Activated CD8-positive, alpha-beta memory T cell treated with anti-CD3 and anti-CD28 coated beads for 1 hour (primary cell): ENCODE measurements at places on chromosomes 7 and 10.

GRCh38 chr7:75870557-75871161, 8.2 kb upstream of the RHBDD2 start:
- no peak for DNase-seq

- no peak for DNase-seq
These were observed 83.8 kb downstream of the DLG5 start for GRCh38 chr10:77842652-77843212.

DNA sequence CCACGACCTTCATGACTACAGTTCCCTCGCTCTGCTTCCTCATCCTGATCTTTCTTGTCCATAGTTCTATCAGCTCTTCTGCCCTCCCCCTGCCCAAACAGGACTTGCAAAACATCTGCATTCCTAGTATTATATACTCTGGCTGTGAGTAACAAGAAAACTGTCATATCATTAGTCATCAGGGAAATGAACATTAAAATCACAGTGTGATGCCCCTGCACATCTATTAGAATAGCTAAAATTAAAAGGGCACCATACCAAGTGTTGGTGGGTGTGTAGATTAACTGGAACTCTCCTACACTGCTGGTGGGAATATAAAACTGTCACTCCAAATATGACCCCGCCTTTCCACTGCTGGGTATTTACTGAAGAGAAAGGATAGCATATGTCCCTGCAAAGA, 141.8 kb downstream of the C7orf25 start:
- no peak for DNase-seq

GRCh38 chr10:69655124-69655867, 25.2 kb downstream of the FAM241B start:
- DNase-seq, result no peak

GRCh38 chr7:102410123-102410522, 14.0 kb downstream of the PRKRIP1 start:
- no peak for DNase-seq

GRCh38 chr10:42951486-42952251, 125.2 kb upstream of the RET start:
- no peak for DNase-seq

GRCh38 chr10:59319854-59320253, 42.5 kb downstream of the FAM13C start:
- no peak for DNase-seq

DNA sequence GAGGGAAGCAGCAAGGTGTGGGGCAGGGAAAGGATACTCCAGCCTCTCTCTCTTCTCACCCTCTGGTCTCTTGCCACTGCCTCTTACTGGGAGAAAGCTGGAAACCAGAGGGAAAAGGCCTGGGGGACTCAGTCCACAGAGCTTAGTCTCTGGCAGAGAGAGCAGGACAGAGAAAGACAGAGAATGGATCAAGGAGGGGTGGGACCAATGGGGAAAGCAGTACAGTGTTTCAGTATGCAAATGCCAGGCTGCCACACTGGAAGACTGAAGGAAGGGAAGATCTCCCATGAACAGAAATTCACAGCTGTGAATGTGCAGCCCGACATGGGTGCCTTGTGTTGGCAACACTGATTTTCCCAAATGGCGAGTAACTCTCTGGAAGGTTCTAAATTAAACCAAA, 40.4 kb downstream of the CREB5 start:
- DNase-seq, result no peak

DNA sequence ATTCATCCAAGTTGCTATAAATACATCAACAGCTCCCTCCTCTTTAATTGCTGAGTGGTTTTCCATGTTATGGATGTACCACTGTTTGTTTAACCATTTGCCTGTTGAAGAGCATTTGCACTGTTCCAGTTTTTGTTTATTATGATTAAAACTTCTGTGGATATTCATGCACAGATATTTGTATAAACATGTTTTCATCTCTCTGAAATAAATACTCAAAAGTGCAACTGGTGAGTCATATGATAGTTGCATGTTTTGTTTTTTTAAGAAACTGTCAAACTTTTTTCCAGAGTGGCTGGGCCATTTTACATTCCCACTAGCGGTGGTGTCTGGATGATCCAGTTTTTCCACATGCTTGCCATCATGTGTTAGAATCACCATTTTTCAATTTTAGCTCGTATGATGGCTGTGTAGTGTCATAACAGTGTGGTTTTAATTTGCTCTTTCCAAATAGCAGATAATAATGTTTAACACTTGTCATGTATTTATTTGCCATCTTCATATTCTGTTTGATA, 33.6 kb downstream of the MEOX2 start:
- no peak for DNase-seq

GRCh38 chr10:3474266-3474665, 301.7 kb upstream of the PITRM1 start:
- DNase-seq, result no peak

- DNase-seq, result no peak
These were observed 57.2 kb downstream of the SUGCT start for GRCh38 chr7:40192036-40192435.

DNA sequence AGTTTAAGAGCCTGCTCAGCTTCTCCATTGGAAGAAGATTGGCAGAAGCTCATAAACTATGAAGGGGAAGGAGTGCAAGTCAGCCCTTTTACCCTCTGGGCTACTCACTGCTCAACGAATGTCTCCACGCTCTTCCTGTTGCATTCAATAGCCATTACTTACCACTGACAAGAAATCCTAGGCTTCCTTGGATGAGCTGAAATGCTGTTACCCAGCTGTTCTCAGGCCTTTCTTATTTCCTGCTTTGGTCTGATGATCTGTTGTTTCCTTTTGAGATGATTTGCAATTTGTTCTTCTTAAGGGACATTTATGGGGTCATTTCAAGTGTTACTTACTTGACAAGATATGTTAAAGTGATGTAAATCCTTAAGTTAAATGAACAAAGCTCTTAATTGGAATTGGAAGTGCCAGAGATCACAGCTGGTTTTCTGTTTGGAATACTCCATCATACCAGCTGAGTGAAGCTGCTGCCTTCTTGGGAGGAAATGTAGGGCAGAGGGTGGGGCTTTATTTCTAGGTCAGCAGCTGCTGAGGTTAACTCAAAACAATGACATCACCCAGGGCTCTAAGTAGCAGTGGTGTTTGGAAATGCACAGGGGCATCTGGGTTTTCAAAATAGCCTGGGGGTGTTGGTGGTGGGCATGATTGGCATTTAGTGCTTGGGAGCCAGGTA, 170.0 kb downstream of the PRKCQ start:
- DNase-seq, result peak; percentile 14

GRCh38 chr10:5911670-5912069, 21.6 kb downstream of the FBH1 start:
- no peak for DNase-seq

GRCh38 chr10:75880031-75880775, 448.8 kb downstream of the LRMDA start:
- DNase-seq, result no peak

DNA sequence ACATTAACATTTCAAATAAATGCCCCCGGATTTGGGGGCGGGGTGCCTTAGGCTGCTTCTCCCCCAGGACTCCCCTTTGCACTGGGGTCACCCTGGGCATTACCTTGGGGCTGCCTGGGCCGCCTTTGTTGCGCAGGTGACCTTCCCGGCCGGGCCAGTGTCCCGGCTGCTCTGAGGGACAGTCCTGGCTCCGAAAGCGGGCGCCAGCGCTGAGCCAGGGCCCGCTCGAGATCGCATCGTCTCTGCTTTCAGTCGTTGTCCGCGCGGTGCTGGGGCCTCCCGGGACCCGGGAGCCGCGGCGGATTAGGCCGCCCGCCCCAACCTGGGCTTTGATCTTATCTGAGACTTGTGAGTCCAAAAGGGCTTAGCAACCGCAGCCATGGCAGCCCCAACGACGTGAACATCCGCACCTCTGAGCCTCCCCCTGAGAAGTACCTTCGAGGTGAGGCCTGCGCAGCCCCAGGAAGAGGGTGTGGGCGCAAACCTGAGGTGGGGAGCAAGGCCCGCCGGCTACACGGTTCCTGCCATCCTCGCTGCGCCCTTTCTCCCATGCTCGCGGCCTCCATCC, 14.8 kb upstream of the WAPL start:
- DNase-seq, result peak; percentile 29

- no peak for DNase-seq
These were observed 8.4 kb downstream of the AQP1 start for GRCh38 chr7:30920021-30920583.

GRCh38 chr7:90458104-90458503, 11.3 kb upstream of the PTTG1IP2 start:
- no peak for DNase-seq

GRCh38 chr10:97001183-97001991, 169.3 kb downstream of the LCOR start:
- DNase-seq, result no peak

DNA sequence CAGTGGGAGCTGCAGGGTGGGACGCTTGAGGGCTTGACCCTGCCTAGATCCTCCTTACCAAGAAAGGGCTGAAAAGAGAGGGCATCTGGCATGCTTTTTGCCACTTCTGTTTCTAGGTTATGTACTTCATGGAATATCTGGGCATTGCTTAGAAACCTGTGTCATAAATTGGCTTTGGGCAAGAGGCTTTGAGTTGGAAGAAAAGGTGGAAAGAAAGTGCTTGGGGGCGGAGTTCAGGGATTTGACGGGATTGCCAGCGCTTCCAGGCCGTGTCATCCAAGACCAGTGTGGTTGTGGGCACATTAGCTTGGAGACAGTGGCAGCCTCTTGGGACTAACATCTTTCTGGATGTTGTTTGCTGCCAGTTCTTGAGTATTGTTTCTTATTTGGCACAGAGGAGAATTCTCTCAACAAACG, 825 bp downstream of the ZNF862 start:
- DNase-seq, result no peak

- DNase-seq, result no peak
These were observed 138.7 kb upstream of the DGKB start for GRCh38 chr7:15041226-15041625.

- no peak for DNase-seq
These were observed 30.7 kb upstream of the TTYH3 start for GRCh38 chr7:2601065-2601464.

- no peak for DNase-seq
These were observed 536.0 kb upstream of the GALNT17 start for GRCh38 chr7:70595755-70596597.

DNA sequence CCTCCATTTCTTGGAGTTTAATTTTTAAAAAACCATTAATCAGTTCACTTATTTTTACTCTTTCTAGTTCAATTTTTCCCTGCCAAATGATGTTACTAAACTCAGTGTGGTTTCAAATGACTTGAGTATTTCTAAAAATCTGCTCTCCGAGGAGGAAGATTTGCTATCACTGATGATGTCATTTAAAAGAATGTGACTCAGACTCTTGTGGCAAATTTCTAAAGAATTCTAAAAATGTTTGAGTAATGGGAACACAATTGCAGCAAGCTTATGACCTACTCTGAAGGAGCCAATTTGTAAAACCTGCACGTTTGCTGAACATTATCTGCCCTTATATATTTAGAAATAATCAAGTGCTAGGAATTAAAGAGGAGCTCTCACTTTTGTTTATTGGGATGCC, 88.6 kb downstream of the SPAG6 start:
- no peak for DNase-seq

DNA sequence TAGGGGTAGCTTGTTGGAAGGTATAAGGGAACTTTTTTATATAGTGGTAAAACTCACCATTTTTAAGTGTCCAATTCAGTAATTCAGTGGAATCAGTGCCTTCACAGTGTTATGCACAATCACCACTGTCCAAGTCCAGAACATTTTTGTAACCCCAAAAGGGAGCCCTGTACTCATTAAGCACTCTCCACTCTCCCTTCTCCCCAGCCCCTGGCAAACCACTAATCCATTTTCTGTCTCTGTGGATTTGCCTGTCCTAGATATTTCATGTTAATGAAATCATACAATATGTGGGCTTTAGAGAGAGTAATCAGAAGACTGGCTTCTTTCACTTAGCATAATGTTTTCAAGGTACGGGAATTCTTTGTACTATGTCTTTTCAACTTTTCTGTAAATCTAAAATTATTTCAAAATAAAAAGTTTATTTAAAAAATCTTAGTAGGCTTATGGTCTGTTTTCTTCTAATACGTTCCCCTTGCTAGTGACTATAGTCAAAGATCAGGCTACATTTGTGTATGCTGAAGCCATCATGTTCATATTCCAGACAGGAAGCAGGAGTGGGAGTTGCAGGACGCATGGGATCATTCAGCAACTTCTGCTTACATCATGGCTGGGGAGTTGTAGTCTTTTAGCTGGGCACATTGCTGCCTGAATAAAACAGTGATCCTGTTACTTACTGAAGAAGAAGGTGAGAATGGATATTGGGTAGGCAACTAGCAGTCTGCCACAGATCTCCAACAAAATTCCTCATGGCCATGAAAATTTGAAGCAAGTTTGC, 35.4 kb upstream of the TAX1BP1 start:
- no peak for DNase-seq

DNA sequence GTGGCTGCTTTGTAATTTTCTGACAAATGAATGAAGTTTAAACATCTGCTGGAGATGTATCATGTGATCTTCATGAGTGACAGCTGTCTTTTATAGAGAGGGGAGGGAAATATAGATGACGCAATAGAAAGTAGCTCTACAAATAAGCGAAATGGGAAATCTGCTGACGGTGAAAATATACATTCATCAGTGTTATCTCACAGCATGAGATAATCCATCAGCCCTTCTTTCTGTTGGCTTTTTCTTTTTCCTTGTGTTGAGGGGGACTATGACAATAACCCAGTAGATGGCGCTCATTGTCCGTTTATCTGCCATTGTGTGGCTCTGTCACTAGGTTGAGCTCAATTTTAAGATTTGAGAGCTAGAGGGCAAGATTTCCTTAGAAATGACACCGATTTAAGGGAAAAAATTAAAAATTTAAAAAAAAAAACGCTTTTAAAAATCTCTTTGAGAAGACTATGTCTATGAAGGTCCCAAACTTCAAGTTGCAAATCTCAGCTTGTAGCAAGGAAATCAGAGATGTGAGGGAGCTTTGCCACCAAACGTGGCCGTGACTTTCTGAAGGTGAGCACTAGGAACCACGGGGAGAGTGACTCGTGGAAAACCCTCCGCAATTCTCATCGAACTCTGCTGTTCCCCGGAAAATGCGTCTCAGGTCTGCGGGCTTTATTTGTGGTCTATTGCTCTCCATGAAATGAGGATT, 114.6 kb upstream of the SFMBT2 start:
- DNase-seq, result peak; percentile 27

DNA sequence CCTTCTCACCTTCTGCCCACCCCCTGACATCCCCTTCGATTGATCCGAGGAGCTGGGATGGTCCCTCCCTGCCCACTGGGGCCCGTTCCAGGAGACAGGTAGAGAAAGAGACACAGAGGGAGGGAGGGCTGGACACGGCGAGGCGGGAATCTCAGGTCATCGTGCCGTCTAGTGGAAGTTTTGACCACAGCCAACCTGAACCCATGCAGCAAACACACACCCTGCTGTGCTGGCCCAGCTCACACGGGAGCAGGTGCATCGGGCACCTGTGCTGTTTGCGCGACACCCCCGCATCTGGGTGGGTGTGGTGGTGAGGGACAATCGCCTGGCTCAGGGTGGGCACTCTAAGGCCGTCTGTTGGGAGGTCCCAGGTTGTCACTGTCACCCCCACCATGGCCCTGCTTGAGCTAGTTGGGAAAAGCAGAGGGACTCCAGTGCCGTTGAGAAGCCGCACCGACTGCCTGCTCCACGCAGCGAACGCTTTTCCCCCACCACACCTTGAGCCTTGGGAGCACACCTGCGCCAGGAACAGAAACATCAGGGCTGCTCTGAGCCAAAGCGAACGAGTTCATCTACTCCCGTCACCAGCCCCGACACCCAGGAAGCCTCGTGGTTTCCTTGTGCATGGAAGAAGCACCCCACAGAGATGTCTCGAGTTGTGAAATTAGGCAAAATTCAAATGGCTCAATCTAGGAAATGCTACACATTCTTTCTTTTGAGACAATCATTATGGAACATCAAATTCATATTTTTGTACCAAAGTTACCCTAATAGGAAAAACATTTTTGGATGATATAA, 285.8 kb downstream of the DNAJB6 start:
- no peak for DNase-seq

GRCh38 chr7:93036149-93036640, 81.6 kb downstream of the SAMD9 start:
- DNase-seq, result no peak
